ENCODE measurements at places on chromosomes 11 and 22.

DNA sequence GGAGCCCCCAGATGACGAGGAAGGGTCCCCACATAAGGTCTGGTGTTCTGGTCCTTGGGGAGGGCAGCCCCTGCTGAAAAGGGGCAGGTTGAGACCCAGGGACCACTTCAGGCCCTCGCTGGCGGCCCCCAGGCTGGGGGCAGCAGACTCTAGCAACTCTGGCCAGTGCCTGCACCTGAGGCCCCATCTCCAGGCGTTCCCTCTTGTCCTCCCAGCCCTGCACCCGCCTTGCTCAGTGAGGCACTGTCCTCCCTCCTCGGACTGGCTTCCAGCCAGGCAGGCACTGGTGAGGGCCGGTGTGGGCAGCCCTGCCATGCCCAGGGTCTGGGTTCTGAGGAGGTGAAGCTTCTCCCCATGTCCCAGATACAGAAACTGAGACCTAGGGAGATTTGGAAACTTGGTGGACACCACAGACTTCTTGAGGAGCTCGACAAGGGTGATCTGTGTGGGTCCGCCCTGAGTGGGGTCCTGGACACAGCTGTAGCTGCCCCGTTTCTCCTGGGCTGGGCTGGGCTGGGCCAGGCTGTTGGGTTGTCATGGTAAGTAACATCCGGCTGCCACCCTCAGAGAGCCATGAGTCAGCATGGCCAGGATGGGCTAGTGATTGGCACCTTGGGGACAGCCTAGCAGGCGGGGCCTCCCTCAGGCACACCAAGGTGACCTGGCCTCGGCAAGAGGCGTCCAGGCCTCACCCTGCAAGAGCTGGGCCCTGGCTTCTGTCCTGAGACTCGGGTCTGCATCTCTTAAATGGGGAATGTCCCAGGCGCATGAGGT is 11.1 kb upstream of the PHLDA2 start:
- DNase-seq: no peak

GRCh38 chr11:100068116-100068515 is 619.0 kb upstream of the ARHGAP42 start:
- peak; percentile 65 for DNase-seq

DNA sequence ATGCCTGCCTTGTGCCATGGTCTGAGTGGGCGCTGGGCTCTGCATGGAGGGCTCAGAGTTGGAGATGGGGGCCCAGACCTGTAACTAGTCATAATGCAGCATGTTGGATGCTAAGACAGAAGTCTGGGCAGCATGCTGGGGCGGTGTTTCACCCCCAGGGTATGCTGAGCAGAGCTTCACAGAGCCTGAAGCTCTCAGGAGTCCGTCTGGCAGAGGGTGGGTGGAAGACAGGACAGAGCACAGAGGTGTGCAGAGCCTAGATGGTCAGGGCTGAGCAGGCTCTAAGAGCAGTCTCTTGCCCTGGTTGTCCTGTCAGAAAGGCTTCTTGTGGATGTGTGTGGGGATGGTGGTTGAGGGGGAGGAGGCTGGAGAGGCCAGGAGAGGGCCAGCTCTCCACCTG is 7.2 kb downstream of the TAF6L start:
- DNase-seq: no peak

GRCh38 chr11:29163231-29163630 is 853.6 kb downstream of the KCNA4 start:
- no peak for DNase-seq

DNA sequence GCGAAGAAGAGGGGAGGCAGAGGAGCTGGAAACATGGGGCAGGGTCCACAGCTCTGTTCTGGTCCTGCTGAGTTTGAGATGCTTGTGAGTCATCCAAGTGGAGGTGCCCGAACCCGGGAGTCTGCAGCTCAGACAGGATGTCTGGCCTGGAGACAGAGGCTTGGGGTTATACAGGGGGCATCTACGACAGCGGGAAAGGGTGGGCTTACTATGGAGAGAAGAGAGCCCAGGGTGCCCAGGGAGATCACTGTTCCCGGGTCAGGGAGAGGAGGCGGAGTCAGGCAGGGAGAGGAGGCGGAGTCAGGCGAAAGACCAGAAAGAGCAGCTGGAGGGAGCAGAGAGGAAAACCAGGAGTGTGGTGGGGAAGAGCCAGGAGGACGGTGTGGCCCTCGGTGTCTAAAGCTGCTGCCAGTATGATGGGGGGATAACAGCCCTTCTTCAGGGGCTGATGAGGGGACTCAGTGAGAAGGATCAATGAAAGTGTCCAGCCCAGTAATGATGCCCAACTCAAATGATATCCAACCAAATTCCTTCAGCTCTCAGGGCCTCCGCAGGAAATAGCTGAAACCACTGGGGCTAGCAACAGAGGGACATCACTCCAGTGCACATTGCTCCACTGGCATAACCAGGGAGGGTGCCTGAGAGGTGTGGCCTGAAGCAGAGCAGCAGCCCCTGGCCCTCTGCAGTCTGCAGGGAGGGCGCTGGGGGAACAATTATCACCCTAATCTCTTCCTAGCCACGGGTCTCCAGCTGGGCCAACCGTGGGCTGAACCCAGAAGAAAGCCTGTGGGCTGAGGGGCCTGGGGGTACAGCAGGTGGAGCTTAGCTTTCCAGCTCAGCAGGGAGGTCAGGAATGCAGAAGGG is 2.6 kb upstream of the LTBP3 start:
- peak; percentile 67 for DNase-seq

- DNase-seq: no peak
These were observed 160.4 kb downstream of the BRD1 start for GRCh38 chr22:49667236-49667635.

GRCh38 chr22:35450824-35451569 is 51.1 kb downstream of the MCM5 start:
- no peak for DNase-seq

GRCh38 chr11:132343445-132344175 is 973.2 kb downstream of the NTM start:
- no peak for DNase-seq

- no peak for DNase-seq
These were observed 41.0 kb upstream of the XKR3 start for GRCh38 chr22:16866167-16866566.

DNA sequence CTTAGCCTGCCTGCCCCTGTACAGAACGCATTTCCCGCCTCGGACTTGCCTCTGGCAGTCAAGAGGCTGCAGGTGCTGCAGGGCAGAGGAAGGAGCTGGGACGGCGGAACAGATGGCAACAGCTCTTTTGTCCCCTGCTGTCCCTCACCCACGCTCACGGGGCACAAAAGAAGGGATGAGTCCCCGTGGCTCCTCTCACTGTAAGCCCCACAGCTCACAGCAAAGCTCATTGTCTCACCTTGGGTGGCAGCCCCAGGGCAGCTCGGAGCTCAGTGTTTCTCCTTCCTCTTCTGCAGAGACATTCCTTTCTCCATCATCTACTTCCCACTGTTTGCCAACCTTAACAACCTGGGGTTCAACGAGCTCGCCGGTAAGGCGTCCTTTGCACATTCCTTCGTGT is 24.3 kb downstream of the SLC25A18 start:
- DNase-seq: no peak

- no peak for DNase-seq
These were observed 1.9 kb downstream of the NLRP6 start for GRCh38 chr11:279966-280705.

DNA sequence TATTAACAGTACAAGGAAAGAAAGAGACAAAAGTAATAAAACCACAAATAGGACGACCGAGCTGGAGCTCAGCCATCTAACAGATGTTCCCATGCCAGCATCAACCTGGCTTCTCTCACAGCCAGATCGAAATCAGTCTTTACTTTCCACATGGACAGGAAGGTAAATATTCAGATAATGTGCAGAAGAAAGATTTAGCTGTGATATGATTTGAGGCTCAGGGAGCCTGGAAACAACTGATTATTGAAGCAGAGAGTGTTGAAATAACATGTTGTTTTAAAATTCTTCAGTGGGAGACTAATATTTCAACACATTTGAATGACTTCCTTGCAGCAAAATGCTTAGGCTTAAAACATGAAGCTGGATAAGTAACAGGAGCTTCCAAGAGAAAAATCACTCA is 546.8 kb downstream of the ETS1 start:
- no peak for DNase-seq

DNA sequence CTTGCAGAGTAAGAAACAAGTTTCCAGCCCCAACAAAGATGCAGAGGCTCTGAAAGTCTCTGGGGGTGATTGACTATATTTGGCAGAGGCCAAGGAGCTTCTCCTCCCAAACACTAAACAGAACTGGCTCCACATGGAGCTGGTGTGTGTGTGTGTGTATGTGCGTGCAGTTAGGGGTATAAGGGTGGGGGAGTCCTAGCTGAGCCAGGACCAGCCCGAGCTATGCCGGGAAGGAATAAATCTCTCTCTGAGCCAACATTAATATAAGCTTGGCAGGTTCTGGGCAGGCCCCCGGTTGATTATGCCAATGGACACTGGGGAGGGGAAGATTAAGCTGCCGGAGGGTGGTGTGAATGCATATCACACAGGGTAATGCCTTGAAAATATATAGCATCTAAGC is 324.2 kb downstream of the MIAT start:
- no peak for DNase-seq

DNA sequence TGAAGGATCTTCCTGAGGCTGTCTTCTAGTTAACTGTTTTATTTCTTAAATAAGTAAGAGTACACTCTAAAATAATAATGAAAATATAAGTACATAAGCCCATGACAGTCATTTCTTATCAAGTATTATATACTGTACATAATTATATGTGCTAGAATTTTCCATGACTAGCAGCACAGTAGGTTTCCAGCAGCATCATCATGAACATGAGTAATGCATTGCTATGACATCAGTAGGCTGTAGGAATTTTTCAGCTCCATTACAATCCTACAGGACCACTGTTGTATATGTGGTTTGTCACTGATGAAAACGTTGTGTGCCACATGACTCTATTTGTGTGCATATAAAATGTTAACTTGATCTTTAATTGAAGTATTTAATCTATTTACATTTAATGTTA is 22.0 kb downstream of the ZNF202 start:
- DNase-seq: no peak

DNA sequence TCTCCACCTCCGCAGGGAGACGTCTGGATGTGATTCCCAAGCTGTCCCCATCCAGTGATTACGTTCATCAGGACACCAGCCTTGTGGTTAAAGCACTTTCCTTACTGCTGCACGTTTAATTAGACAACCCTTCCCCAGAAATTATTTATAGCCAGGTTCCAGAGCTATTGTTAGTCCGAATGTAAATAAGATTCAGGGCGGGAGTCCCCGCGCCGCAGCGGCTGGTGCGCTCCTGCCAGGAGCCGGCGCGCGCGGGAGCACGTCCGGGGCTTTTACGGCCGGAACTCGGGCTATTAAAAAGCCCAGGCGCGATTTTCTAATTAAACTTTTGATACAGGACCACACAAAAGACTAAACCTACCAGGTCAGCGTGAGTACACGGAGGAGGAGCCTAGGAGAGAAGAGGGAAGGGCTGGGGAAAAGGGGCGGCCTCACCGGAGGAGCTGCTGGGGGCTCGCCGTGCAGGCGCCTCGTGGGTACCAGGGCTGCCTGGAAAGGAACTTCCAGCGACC is 538.3 kb downstream of the OPCML start:
- DNase-seq: peak; percentile 84

DNA sequence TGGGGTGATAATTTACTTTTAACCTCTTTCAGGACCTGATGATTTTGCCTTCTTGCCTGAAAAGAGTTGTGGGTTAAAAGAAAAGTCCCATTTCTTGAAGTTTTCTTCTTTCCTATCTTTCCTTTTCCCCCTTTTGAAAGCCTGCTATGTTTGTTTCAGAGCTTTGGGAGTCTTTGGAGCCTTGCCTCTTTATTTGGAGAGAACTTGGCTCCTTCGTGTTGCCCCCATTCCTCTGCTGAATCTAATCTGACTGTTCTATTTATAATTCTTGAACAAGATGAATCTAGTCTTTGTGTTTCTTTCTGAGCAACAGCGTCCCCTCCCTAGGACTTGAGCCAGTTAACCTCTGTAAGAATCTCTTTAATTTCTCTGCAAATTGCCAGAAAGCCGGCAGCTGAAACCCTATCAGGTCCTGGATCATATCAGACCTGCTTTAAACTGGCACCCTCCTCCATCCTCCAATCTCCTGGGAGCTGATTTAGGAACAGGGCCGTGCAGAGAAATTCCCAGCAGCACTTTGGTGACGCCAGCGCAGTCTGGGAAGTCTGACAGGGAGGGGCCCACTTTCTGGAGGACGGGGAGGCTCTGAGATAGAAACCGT is 289.1 kb upstream of the SORL1-AS1 start:
- DNase-seq: no peak

GRCh38 chr22:31987218-31987617 is 42.9 kb downstream of the YWHAH start:
- DNase-seq: no peak

- DNase-seq: no peak
These were observed 251.6 kb downstream of the ETS1 start for GRCh38 chr11:128335729-128336128.

- no peak for DNase-seq
These were observed 5.5 kb upstream of the P2RY6 start for GRCh38 chr11:73266646-73267020.

- DNase-seq: no peak
These were observed 284.8 kb downstream of the ETS1 start for GRCh38 chr11:128302425-128303186.

All from NCI-H1417 (cell line).